Body of pancreas (tissue), 4 donors: ENCODE measurements at places on chromosomes 7 and 10.
A peak's percentile ranks its signal among the peaks of the same experiment; 100 is the strongest.

- DNase-seq = no peak
Measured at GRCh38 chr10:57798830-57799229, 468.9 kb downstream of the IPMK start.

DNA sequence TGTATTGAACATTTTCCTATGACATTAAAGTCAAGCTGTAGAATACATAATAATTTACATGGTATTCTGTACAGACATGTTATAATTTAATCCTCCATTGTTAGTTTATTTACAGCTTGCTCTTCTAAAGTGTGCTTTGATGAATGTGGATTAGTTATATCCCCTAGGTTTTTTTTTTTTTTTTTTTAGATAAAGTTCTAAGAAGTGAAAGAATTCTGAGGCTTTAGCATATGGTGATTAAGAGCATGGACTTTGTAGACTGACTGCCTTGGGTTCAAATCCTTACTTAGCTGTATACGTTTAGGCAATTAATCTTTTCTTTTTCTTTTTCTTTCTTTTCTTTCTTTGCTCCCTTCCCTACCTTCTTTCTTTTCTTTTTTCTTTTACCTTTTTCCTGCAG lies 44.9 kb downstream of the MKLN1 start:
- DNase-seq = no peak

DNA sequence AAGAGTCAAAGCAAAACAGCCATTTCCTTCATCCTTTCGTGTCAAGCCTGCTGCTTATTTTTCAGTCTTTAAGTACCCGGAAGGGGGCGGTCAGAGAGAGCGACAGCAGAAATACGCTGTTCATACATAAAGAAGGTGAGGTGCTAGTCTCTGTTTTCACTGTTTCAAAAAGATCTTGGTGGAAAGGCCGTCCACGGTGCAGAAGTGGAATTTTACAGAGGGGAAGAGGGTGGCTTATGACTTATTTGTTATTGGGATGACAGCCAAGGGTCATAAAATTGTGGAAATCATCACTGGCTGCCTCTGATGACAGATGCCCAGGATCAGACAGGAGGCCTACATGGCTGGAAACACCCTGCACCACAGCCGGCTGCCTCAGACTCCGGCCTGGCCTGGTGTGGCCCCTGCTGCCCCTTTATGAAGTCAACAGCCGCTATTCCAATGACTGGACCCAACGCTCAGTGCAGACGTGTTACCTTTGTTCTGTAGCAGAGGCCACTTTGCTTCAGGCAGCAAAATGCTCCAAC lies 57.0 kb downstream of the HIPK2 start:
- DNase-seq = no peak

- no peak for DNase-seq
Measured at GRCh38 chr7:141624763-141625162, 73.6 kb downstream of the AGK start.

DNA sequence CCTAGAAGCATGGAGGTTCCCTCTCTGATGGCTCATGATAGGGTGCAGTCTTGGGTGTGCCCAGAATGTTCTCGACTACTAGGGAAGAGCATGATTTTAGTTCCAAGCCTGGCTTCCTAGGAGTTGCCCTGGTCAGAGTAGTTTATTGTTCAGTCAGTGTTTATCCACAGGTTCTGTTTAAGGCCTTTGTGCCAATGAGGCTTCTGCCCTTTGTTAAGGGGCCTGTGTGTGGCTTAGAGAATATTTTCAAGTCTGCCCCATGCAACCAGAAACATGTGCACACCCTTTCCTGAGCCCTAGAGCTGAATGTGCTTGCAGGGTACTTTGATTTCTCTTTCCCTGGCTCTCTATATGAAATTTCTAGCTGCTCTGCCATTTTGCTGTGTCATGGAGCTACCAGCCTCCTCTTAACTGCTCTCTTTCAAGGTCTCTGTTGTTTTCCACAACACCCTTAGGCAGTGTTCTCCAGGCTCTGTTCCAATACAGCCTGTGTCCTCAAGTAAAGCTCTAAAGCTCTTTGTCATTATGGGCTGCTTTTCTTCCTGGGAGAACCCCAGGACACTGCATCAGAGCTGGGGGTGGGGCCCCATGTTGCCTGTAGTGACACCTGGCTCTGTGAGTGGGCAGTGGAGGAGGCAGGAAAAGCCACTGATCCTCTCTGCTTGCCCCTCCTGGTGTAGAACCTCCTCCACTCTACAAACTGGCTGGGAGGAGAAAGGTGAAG lies 34.1 kb upstream of the TSPAN33 start:
- peak; percentile 60 for DNase-seq

GRCh38 chr10:126702181-126702580 lies 31.7 kb upstream of the C10orf90 start:
- no peak for DNase-seq

DNA sequence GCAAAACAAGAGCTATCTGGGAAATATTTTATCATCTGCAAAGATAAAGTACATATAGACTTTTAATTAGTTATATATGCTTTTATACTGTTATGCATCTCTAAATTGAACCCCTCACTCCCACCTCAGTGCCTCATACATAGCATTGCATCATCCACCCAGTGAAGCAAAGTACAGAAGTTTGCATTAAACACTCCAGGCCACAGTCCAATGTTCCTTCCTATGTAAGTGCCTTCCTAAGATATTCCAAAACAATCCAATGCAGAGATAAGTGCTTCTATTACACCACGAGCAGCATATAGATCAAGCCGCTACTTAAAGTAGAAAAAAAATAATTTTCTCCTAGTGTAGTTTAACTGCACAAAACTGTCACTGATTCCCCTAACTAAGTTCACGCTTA lies 3.4 kb downstream of the CPXM2 start:
- DNase-seq = no peak

- DNase-seq = peak; percentile 66
Measured at GRCh38 chr7:99679032-99679399, 780 bp downstream of the CYP3A5 start.

- no peak for DNase-seq
Measured at GRCh38 chr10:125659071-125659470, 23.9 kb downstream of the TEX36 start.

DNA sequence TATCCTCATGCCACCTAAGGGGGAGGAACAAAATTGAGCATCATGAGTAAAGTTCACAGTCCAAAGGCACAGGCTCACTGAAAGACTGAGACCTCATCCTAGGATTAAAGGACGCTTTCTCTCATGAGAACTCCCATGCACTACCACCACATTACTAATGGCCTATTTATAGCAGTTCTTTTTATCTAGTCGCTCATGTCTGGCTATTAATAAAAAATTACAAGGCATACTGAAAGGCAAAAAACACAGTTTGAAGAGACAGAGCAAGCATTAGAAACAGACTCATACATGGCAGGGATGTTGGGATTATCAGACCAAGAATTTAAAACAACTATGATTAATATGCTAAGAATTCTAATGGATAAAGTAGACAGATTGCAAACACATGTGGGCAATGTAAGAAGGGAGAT lies 46.0 kb upstream of the CDK13 start:
- no peak for DNase-seq

DNA sequence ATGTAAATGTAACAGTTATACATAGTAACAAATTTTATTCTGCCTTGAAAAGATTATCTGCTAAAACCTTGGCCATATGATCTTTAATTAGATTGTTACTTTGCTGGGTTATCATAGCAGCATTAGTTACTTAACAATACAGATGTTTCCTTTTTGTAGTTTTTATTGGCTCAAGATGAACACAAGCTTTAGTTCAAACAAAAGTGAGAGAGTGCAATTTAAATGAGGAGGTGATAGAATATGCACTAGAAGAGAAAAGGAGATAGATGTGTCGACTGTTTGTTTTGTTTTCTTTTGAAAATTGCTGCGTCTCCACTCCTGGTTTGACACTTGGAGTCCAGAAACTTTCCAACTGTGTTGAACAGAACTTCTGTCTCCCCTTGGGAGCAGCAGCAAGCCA lies 91.4 kb upstream of the CAV2 start:
- no peak for DNase-seq

DNA sequence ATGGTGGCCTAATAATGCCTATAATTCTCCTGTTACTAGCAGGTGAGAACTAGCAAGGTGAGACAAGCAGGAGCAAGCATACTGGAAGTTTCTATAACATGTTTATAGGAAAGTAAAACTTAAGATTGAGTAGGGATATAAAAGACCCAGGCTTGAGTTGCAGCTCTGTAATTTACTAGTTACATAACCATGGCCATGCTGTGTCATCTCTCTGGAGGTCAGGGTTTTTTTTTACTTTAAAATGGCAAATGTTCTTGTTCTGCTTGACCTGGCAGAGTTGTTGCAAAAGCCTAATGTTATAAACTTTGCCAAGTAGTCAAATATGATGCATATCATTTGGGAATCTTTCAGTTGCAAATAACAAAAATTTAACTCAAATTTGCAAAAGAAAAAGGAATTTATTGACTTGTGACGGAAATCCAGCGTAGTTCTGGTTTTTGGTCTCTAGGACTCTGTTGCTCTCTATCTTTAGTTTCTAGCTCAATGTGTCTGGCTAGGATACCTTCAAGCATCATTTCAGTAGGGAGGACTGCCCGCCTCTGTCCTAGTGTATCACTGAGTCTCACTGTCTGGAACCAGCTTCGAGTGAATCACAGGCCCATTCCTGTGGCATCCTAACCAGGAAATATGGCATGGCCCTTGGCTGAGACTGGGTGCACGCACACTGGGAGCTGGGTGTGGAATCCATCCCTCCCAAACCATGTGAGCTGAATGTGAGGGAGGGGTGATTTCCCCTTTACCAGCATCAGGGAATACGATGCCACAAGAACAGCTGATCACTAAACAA lies 67.9 kb downstream of the ADAM22 start:
- DNase-seq = no peak

- DNase-seq = peak; percentile 49
Measured at GRCh38 chr10:112115781-112116385, 67.7 kb downstream of the GPAM start.

DNA sequence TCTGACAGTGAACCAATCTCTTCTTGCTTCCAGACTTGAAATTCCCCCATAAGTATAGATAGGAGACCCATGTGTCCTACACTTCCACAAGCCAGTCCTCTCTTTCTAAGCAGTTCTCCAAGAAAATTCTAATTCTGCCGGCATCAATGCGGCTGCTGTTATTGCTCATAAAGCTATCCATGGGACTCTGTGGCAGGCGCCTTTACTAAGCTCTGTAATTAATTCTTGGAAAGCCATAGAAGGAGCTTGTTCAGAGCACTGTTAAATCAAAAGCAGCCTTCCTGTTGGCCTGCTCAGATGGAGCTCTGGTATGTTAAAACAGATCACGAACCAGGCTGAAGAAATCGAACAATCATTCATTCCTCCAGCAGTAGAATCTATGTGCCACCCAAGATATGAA lies 244.3 kb upstream of the NFE2L3 start:
- no peak for DNase-seq

DNA sequence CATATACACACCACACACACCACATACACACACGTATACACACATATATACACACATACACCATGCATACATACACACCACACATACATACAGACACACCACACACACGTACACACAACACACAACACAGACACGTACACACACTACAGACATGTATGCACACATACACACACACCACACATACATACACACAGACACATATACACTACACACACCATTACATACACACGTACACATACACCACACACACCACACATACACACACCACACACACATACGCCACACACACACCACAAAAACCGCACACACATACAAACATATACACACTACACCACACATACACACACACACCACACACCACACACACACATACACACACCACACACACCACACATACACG lies 161.8 kb upstream of the LANCL2 start:
- DNase-seq = no peak

DNA sequence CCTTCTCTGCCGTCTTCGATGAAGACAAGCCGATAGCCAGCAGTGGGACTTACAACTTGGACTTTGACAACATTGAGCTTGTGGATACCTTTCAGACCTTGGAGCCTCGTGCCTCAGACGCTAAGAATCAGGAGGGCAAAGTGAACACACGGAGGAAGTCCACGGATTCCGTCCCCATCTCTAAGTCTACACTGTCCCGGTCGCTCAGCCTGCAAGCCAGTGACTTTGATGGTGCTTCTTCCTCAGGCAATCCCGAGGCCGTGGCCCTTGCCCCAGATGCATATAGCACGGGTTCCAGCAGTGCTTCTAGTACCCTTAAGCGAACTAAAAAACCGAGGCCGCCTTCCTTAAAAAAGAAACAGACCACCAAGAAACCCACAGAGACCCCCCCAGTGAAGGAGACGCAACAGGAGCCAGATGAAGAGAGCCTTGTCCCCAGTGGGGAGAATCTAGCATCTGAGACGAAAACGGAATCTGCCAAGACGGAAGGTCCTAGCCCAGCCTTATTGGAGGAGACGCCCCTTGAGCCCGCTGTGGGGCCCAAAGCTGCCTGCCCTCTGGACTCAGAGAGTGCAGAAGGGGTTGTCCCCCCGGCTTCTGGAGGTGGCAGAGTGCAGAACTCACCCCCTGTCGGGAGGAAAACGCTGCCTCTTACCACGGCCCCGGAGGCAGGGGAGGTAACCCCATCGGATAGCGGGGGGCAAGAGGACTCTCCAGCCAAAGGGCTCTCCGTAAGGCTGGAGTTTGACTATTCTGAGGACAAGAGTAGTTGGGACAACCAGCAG lies 60.4 kb upstream of the BTBD16 start:
- DNase-seq = no peak
